ENCODE measurements at places on chromosomes 12 and 14. TPM values are rescaled to one million over a fixed set of nuclear protein-coding genes. Genes with fewer than 3 reads are reported as not detected.
A peak's percentile ranks its signal among the peaks of the same experiment; 100 is the strongest.

GRCh38 chr12:6494258-6494743 is 399 bp downstream of the NCAPD2 start:
- H3K27me3 ChIP-seq: no peaks in the 10 kb centered on the region
- H3K4me1 ChIP-seq: 0 out of 2 replicates have a peak, but pooled peaks cover 2% of the 10 kb centered on the region
- peak overlapping the region; percentile 90 for H3K4me3 ChIP-seq

DNA sequence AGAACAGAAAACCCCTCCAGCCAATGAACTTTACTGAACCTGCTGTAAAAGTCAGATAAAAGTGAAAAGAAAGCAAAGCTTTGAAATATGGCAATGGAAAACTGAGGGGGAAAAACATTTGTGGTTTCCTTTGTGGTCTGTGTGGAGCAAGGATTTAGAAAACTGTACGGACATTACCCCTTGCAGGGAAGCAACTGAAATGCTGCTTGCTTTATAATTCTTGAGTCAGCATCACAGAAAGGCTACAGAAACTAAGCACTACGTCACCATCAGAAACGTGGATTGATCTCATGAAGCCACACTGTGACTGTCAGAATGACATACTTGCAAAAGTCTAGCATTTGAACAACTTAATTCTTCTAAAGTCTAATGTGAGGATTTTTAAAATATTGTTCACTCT is 2.4 kb upstream of the KCNC2 start:
- H3K27me3 ChIP-seq: peaks cover 16% of the 10 kb centered on the region
- no peaks in the 10 kb centered on the region for H3K36me3 ChIP-seq
- DNase-seq: no peak
- no peaks in the 10 kb centered on the region for H3K4me1 ChIP-seq
- no peak overlapping the region for H3K27ac ChIP-seq

DNA sequence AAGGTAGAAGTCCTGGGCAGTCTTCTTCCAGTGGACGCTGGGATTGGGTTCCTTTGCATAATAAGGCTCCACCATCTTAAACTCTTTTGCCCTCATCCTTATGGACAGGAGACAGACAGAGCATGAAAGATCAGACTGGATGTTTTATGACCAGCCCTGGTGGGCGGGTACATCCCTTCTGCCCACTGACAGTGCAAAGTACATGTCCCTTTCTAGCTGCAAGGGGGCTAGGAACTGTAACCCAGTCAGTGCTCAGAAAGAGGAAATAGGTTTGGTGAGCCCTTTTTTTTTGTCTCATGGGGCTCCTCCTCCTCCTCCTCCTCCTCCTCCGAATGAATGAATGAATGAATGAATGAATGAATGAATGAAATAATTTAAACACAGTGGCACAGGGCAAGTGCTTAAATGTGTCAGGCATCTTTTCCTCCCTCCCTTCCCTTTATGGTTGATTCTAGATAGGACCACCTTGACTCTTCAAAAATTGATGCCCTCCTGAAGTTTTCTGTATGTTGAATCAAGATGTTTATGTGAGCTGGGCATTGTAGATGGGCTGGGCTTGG is 36.4 kb upstream of the HNF1A start:
- no peak overlapping the region for H3K27ac ChIP-seq
- no peaks in the 10 kb centered on the region for H3K36me3 ChIP-seq
- no peaks in the 10 kb centered on the region for H3K4me1 ChIP-seq
- DNase-seq: no peak
- no peak overlapping the region for H3K4me3 ChIP-seq

- H3K4me3 ChIP-seq: no peak overlapping the region
- peak; percentile 49 for DNase-seq
- H3K36me3 ChIP-seq: no peaks in the 10 kb centered on the region
- H3K27me3 ChIP-seq: peaks cover 2% of the 10 kb centered on the region
- no peaks in the 10 kb centered on the region for H3K4me1 ChIP-seq
Observed at GRCh38 chr12:124695861-124696260, 128.4 kb upstream of the NCOR2 start.

- peaks cover 17% of the 10 kb centered on the region for H3K36me3 ChIP-seq
- no peak overlapping the region for H3K27ac ChIP-seq
- DNase-seq: no peak
- H3K4me1 ChIP-seq: peaks cover 4% of the 10 kb centered on the region
- H3K4me3 ChIP-seq: no peak overlapping the region
Observed at GRCh38 chr12:106085213-106085612, 53.5 kb downstream of the NUAK1 start.

DNA sequence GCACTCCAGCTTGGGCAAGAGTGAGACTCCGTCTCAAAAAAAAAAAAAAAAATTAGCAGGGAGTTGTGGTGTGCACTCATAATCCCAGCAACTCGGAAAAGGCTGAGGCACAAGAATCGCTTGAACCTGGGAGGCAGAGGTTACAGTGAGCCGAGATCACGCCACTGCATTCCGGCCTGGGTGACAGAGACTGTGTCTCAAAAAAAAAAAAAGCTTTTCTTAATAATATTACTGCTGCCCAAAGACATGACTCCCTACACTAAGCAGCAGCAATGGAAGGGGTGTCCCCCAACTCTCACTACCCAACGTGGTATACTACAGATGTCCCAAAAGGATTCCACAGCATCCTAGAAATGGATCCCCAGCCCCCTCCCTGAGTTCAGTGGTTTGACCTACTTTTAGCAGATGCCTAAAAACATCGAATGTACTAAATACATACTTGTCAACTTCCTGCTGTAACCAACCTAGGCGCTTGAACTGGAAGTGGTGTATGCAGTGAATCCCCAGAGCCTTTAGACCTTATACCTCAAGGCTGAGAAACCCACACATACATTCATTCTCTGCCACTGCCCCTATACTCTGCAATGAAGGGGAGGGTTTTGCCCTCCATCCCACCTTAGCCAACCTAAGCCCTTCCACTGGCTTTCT is 8.5 kb upstream of the FKBP11 start:
- H3K27ac ChIP-seq: no peak overlapping the region
- no peaks in the 10 kb centered on the region for H3K4me1 ChIP-seq
- no peaks in the 10 kb centered on the region for H3K27me3 ChIP-seq
- DNase-seq: no peak
- H3K36me3 ChIP-seq: peaks cover 36% of the 10 kb centered on the region

GRCh38 chr14:75941030-75941429 is 40.8 kb downstream of the TGFB3 start:
- H3K36me3 ChIP-seq: no peaks in the 10 kb centered on the region
- H3K4me1 ChIP-seq: no peaks in the 10 kb centered on the region
- H3K27ac ChIP-seq: no peak overlapping the region
- no peaks in the 10 kb centered on the region for H3K27me3 ChIP-seq

GRCh38 chr14:105330491-105330895 is 15.9 kb downstream of the PACS2 start:
- no peaks in the 10 kb centered on the region for H3K36me3 ChIP-seq
- DNase-seq: no peak
- no peak overlapping the region for H3K27ac ChIP-seq
- peaks cover 5% of the 10 kb centered on the region for H3K4me1 ChIP-seq

The CLEC2A gene
- total RNA-seq: not detected

The NDRG2 gene
- total RNA-seq: 18.1 TPM

The GPRC5A gene
- 0.09 TPM for total RNA-seq

The IKZF4 gene
- 13.9 TPM for total RNA-seq

The CRY1 gene
- 23.5 TPM for total RNA-seq

The MYF5 gene
- not detected for total RNA-seq
